Panc1 (cell line): ENCODE measurements at places on chromosomes 7 and 10. TPM values are rescaled to one million over a fixed set of nuclear protein-coding genes. Genes with fewer than 3 reads are reported as not detected.
A peak's percentile ranks its signal among the peaks of the same experiment; 100 is the strongest.

DNA sequence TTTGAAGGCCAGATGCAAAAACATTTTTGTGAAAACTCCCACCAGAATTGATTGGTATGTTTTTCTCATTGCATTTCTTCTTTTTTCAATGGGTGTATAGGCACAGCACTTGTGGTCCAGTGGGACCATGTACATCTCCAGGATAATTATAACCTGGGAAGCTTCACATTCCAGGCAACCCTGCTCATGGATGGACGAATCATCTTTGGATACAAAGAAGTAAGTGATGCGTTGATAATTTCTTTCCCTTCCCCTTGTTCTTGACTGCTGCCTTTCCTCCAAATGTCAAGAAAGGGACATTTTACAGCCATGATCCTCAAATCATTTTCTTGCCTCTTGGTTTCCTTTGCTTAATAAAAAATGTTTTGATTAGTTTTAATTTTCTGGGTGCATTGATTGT lies 331.5 kb downstream of the PLXDC2 start:
- H3K27me3 ChIP-seq, result no peaks in the 10 kb centered on the region
- no peak overlapping the region for H3K27ac ChIP-seq
- no peak for DNase-seq
- no peaks in the 10 kb centered on the region for H3K36me3 ChIP-seq
- no peak overlapping the region for H3K4me3 ChIP-seq

DNA sequence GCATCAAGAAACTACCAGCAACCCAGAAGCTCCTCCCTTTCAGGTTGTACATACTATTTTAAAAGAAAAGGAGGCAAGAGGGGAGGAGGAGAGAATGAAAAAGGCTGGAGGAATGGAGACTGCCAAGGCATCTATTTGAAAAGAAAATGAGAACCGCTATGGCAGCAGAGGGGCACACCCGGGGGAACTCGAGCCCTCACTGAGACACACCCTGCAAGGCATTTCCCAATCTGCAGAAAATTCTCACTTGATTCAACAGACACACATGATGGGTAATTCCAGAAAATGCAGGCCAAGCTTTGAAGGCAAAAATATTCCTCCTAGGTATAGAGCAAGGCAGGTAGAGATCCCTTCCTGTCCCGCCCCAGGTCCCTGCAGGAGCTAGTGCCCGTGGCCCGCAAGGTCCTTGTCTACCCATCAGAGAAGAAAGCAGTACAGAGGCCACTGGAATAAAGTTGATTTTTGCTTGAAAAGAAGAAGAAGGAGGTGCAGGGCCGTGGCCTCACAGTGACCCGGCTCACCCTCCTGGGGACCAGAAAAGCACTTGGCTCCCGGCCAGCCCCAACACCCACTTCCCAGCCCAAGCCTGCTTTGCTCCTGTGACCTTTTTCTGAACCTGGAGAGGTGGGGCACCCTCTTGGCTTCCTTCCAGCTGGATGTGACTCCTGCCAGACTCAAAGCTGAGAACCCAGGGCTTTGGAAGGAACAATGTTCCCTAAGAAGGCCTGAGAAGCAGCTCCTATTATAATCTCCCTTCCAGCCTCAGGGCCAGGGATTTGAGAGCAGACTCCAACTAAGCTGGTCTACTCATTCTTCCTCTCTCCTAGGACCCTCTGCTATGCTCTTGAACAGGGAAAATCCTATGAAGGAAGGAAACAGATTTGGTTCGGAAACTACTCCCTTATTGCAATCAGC lies 6.2 kb upstream of the PIK3CG start:
- H3K27me3 ChIP-seq, result no peaks in the 10 kb centered on the region; the same call in 1 of the 2 replicates
- no peaks in the 10 kb centered on the region for H3K4me1 ChIP-seq
- no peaks in the 10 kb centered on the region for H3K36me3 ChIP-seq
- no peak overlapping the region for H3K4me3 ChIP-seq
- H3K27ac ChIP-seq, result no peak overlapping the region

GRCh38 chr7:28132959-28133870 lies 47.4 kb downstream of the JAZF1 start:
- no peaks in the 10 kb centered on the region for H3K27me3 ChIP-seq
- H3K4me3 ChIP-seq, result no peak overlapping the region
- no peak overlapping the region for H3K27ac ChIP-seq
- DNase-seq, result no peak
- H3K36me3 ChIP-seq, result no peaks in the 10 kb centered on the region

DNA sequence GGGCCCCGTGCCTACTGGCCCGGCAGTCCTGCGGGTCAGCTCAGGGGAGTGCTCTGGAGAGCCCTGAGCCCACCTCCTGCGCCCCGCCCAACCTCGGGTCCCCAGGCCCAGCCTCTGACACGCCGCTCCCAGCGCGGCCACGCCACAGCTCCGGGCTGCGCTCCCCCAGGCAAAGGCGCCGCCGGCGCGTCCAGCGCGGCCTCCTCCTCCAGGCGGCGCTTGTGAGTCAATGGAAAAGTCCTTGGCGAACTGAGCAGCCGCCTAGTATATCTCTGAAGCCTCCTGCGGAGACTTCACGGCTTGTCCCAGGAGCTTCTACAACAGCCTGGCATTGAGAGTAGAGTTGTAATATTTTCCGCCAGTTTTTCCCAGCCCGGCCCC lies 29.5 kb upstream of the BMS1 start:
- H3K27ac ChIP-seq, result peak overlapping the region; percentile 20; the same call in 1 of the 2 replicates
- H3K4me1 ChIP-seq, result peaks cover 3% of the 10 kb centered on the region; the same call in 1 of the 2 replicates
- DNase-seq, result peak; percentile 56
- peaks cover 2% of the 10 kb centered on the region; the same call in 1 of the 2 replicates for H3K36me3 ChIP-seq
- no peaks in the 10 kb centered on the region; the same call in none of the 2 replicates for H3K27me3 ChIP-seq

- H3K4me1 ChIP-seq, result no peaks in the 10 kb centered on the region
- H3K27me3 ChIP-seq, result no peaks in the 10 kb centered on the region
- no peak overlapping the region for H3K27ac ChIP-seq
Observed at GRCh38 chr7:30567081-30567480, 27.6 kb upstream of the GARS1 start.

DNA sequence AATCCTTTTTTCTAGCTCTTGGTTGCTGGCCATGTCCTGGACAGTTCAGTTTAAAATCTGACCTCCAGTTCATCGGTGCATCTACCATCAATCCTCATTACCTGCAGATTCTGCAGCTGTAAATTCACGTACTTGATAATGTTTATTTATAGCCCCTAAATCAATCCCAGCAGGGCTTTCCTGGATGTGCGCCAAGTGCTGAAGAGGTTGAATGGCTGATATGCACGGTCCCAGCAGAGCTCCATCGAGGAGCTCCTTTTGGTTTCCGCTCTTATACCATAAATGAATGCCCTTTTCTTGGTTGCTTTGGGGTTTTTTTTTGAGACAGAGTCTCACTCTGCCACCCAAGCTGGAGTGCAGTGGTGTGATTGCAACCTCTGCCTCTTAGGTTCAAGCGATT lies 91.2 kb upstream of the CCZ1B start:
- H3K36me3 ChIP-seq, result no peaks in the 10 kb centered on the region
- H3K27me3 ChIP-seq, result no peaks in the 10 kb centered on the region
- H3K4me3 ChIP-seq, result no peak overlapping the region
- no peak overlapping the region for H3K27ac ChIP-seq

GRCh38 chr7:20296901-20297300 lies 33.8 kb upstream of the ITGB8 start:
- H3K36me3 ChIP-seq, result no peaks in the 10 kb centered on the region
- H3K27me3 ChIP-seq, result no peaks in the 10 kb centered on the region
- no peak overlapping the region for H3K4me3 ChIP-seq

DNA sequence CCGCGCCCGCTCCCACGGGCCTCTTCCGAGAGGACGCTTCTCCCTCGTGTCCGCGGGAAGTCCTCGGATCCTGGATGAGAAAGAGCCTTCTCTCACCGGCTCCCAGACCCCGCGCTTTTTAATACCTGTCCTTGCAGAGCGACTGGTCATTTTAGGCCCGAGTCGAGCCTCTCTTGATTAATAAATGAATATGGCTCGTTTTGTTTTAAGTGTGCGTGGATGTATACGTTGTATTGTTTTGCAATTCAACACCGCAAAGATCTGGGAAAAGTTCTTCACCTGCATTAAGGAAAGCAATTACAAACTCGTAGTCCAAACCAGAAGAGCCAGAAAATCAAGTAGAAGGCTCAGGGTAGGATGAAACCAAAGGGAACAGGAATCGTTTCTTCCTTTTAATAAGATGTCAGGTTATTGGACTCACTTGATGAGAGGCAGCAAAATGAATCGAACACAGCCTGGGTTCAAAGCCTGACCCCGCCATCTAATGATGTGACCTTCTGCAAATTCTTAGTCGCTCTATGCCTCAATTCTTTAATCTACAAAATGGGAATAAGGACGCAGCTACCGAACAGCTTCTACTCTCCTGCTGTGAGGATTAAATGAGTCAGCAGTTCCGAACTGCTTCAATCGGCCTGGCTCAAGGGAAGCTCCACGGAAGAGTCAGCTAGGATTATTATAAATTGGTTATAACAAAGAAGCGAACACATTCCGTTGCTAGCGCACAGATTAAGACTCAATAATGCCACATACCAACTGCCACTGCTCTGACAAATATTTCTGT lies 277.8 kb upstream of the NEBL start:
- no peaks in the 10 kb centered on the region for H3K27me3 ChIP-seq

- no peak overlapping the region for H3K27ac ChIP-seq
- no peak for DNase-seq
- H3K4me3 ChIP-seq, result no peak overlapping the region
- peaks cover 26% of the 10 kb centered on the region for H3K4me1 ChIP-seq
- H3K36me3 ChIP-seq, result peaks cover 3% of the 10 kb centered on the region; the same call in 1 of the 2 replicates
Observed at GRCh38 chr10:74153123-74153522, 2.1 kb downstream of the ADK start.

The C10orf71 gene
- not detected for total RNA-seq

The MMD2 gene
- not detected for total RNA-seq

The C10orf90 gene
- total RNA-seq, result 0.67 TPM
